ENCODE measurements at places on chromosomes 1 and 21. TPM values are rescaled to one million over a fixed set of nuclear protein-coding genes. Genes with fewer than 3 reads are reported as not detected.

- DNase-seq = no peak
Observed at GRCh38 chr1:244090645-244091044, 39.6 kb downstream of the ZBTB18 start.

GRCh38 chr1:219433496-219434131, 179.3 kb downstream of the ZC3H11B start:
- DNase-seq = no peak

The LRIG2 gene
- 8.3 TPM for total RNA-seq

The NOS1AP gene
- 0.79 TPM for total RNA-seq

The TTC24 gene
- not detected for total RNA-seq

DNA sequence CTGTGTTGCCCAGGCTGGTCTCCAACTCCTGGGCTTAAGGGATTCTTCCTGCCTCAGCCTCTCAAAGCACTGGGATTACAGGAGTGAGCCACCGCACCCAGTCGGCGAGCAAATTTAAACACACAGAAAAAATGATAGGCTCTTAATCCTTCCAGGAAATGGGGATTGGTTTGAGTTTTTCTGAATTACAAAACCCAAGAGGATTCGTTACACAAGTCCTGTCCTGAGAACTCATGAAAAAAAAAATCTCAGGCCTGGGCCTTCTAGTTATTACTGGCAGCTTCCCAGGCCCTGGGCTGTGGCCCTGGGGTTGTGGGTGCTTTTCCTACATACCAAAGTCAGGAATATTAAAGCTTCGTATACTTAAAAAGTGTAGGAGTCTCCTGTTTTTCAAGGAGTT, 6.3 kb upstream of the IFNGR2 start:
- DNase-seq = no peak

- no peak for DNase-seq
Observed at GRCh38 chr1:155071701-155072100, 6.9 kb upstream of the EFNA3 start.

DNA sequence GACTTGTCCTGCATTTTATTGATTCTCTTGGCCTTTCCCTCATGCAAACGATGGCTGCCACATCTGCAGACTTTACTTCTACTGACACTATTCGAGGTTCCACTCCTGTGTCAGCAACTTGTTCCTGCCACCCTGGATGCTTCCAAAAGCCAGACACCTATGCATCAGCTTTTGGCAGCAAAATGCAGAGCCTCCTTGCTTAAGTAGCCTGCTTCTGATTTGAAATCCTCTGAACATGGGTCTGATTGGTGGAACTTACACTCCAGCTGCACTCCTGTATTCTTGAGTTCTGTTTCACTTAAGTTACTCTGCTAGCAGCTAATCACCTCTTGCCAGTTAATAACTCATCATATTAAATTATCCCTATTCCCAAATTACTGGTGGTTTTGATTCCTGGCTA, 152.1 kb upstream of the FMN2 start:
- no peak for DNase-seq

- no peak for DNase-seq
Observed at GRCh38 chr1:241734533-241734932, 82.5 kb downstream of the WDR64 start.

GRCh38 chr1:214425716-214426425, 125.5 kb downstream of the PTPN14 start:
- DNase-seq = no peak

GRCh38 chr1:26102526-26102925, 9.1 kb upstream of the PDIK1L start:
- no peak for DNase-seq

GRCh38 chr1:52420713-52421112, 16.3 kb downstream of the PRPF38A start:
- no peak for DNase-seq

GRCh38 chr21:38355992-38356781, 99.4 kb downstream of the KCNJ15 start:
- DNase-seq = no peak

GRCh38 chr1:244173240-244173639, 122.2 kb downstream of the ZBTB18 start:
- DNase-seq = no peak

DNA sequence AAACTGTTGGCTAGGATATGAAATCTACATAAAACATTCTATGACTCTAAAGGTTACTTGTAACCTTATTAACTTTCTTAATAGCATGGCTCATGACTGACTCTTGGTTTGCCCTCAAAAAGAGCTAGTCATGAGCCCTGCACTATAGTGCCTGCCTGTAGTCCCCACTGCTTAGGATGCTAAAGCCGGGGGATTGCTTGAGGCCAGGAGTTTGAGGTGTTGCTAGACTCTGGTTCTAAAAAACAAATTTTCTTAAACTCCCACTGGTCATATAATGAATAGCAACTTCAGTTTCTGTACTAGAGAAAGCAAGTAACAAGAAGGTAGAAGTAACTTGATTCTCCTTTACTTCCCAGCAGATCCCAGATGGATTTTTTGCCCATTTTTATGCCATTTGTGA, 15.8 kb upstream of the NEXN start:
- DNase-seq = no peak

DNA sequence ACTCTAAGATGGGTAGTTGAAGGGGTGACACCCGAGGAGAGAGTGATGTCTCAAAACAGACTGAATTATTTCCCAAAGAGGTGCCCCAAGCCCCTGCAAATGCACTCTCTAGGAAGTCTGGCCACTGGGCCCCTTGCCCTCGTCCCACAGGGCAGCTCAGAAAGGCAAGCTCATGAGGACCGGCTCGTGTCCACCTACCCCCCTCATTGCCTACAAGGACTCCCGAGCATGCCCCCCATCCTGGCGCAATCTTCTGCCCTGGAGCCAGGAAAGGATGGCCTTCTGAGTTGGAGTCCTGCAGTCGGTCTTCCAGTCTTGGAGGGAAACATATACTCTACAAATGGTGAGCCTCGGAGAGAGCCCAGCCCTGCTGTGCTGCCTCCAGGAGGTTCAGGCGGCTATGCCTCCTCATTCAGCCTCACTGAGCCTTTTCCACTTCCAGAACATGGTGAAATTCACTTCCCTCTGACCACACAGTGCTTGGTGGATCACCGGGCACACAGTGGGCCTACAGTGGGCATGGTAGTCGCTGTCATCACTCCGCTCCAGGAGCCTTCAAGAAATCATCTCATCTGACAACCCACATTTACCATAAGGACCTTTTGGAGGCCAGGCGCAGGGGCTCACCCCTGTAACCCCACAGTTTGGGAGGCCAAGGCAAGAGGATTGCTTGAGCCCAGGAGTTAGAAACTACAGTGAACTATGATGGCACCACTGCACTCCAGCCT, 5.8 kb upstream of the WNT3A start:
- DNase-seq = no peak

The LMOD1 gene
- total RNA-seq = under 0.01 TPM

GRCh38 chr1:17236779-17237560, 11.9 kb upstream of the PADI3 start:
- DNase-seq = no peak

- no peak for DNase-seq
Observed at GRCh38 chr21:33022828-33023573, 2.7 kb upstream of the OLIG2 start.

The SLC22A15 gene
- total RNA-seq = 12.9 TPM

The IGFN1 gene
- 0.54 TPM for total RNA-seq

The TMEM200B gene
- total RNA-seq = 2.9 TPM

- DNase-seq = no peak
Observed at GRCh38 chr1:85195703-85196102, 5.1 kb downstream of the SYDE2 start.

DNA sequence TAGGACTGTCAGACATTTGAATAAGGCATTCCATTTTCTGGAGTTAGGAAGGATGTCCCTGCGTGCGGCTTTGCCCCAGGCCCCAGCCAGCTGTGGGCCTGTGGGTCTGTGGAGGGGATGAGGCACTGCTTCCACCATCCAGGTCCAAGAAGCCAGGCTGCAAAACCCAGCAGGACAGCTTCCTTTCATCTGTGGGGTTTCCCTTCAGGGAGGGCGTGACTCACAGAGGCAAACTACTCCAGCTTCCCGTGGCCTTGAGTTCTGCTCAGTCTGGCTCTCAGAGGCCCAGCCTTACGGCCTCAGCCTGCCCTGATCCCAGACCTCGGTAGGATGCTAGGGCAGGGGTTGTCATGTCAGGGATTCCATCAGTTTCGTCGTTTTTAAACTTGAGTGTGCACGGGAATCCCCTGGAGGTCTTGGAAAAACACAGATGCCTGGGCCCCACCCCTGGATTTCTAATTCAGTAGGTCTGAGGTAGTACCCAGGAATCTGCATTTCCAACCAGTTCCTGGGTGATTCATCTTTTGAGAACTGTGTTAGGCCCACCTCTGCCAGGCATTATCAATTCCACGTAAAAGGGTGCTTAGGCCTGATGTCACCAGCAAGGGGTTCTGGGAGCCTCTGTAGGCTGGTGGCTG, 32.3 kb upstream of the TENT5C start:
- no peak for DNase-seq

DNA sequence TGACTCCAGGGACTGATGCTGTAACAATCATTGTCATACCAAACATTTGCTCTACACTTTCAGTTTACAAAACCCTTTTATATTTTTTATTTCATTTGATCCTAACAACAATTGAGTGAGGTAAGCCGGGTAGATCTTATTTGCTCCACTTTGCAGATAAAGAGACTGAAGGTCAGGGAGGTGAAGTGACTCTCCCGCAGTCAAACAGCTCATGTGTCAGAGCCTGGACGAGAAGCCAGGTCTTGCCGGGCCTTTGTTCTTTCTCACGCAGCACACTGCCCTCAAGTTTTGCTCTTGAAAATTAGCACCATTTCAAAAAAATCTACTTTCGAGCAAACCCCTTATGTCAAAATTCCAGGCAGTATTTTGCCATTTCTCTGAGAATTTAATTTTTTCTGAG, 65.2 kb downstream of the CD247 start:
- no peak for DNase-seq

The KRTAP11-1 gene
- total RNA-seq = not detected

GRCh38 chr1:183589874-183590243, 400 bp downstream of the NCF2 start:
- DNase-seq = no peak

- DNase-seq = no peak
Observed at GRCh38 chr1:45112661-45113060, 93.7 kb downstream of the ZSWIM5 start.

DNA sequence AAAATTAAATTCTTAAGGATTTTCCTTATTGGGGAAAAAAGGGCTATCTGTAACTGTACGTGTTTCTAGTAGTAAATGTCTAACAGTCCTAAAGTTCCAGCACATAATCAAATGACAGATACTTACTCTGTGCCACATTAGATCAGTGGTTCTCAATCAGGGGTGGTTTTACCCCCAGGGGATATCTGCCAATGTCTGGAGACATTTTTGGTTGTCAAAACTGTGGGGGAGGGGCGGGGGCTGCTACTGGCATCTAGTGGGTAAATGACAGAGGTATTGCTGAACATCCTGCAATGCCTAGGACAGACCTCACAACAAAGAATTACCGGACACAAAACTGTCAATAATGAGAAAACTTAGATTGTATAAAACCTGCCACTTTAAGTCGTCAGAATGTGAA, 33.4 kb upstream of the PTPRC start:
- no peak for DNase-seq

The LENEP gene
- total RNA-seq = not detected

Data from kidney epithelial cell (primary cell).